ENCODE measurements at places on chromosomes 11 and 22.

GRCh38 chr11:127109796-127110480, 109.4 kb upstream of the KIRREL3 start:
- DNase-seq: no peak

- DNase-seq: no peak
Observed at GRCh38 chr22:35761037-35761436, 43.4 kb downstream of the APOL5 start.

DNA sequence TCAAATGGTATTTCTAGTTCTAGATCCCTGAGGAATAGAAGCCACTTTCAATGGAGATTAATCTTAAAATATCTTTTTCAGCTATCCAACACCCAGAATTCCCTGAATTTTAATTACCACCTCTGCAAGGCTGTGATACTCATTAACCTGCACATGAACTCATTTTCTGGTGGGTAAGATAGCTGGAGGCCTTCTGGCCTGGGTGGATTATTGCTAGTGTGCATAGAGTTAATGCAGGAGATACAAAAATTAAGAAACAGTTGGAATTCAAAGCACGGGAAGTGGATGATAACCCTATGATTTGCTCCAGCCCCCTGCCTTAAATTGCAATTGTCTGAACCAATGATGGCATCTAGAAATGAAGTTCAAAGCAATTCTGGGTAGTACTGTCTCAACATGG, 115.0 kb downstream of the ATG16L2 start:
- no peak for DNase-seq

DNA sequence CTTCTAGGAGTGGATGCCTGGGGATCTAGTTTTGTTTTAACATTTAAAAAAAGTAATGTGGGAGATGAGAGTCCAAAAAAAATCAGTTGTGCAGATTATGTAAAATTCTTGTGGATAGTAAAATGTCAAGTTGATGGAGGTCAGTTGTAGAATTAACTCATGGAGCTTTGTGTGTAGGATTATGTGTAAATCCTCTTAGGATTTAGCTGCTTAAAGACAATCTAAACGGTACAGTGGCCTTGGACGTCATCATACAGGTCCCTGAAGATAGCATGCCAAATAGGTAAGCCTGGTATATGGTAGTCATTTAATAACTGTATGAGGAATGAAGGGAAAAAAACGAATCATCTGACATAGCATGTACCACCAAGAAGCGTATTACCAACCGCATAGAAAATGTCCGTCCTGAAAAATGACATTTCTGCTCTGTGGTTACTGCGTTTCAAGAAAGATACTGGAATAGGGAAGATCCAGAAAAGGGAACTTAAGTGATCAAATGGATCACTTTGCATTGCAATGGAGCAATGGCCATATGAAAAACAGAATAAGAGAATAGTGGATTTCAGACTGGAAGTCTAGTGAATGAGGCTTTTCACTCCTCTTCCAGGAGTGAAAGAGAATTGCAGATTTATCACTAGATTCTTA, 61.3 kb downstream of the BCL2L13 start:
- no peak for DNase-seq
